ENCODE measurements at places on chromosomes 7 and 10.

- DNase-seq, result peak; percentile 88
Observed at GRCh38 chr10:79444199-79445119, 965 bp downstream of the ZCCHC24 start.

DNA sequence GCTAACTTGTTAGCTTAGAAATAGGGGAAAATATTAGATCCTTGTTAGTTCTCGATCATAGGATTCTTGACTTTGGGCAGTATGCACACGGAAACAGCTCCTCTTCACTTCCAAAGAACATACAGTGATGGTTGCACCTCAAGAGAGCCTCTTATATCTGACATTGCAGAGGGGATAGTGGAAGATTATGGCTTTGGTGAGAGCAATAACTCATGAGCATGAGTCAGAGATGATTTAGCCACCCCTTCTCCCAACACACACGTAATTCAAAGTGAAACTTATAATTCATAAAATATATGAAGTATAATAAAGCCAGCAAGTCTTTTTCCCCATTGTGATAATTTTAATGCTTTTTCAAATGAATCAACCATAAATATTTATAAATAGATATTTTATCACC lies 683.7 kb downstream of the POM121L12 start:
- no peak for DNase-seq

GRCh38 chr10:6211341-6211670 lies 8.6 kb downstream of the PFKFB3 start:
- no peak for DNase-seq

DNA sequence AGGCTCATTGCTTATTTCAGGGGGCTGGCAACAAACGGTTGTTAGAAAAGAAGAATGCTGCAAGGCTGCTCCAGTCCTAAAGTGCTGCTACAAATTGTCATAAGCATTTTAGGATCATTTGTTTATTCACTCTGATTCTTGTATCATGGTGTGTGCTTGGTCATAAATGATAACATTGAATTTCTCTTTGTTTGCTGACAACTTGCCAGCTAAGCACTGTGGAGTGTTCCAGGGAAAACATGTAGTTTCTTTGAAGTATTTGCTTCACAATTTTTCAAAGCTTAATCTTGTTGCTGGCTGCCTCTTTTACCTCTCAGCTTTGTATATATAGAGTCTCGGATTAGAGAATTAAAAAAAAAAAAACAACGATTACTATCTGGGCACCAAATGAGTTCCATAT lies 263.0 kb downstream of the PHF14 start:
- no peak for DNase-seq

DNA sequence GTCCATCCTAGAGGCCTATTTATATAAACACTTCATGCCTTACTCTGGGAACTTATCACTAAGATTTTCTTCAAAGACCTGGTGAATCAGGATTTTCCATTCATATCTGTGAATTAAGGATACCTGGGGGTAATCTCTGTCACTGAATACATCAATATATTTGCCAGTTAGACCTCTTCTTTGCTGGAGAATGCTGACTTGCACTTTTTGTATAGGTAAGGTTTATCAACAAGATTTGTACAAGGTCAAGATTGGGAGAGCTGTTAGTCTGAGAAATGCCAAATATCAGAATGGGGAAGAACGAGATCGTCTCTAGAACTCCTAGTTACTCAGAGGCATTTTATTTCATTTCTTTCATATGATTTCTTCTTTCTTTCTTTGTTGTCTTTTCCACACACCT lies 1060.0 kb downstream of the NRG3 start:
- no peak for DNase-seq

GRCh38 chr7:20346577-20346976 lies 15.9 kb downstream of the ITGB8 start:
- no peak for DNase-seq

GRCh38 chr7:15618275-15618674 lies 56.5 kb upstream of the AGMO start:
- DNase-seq, result no peak

GRCh38 chr10:77732213-77733003 lies 94.8 kb upstream of the KCNMA1 start:
- DNase-seq, result no peak

DNA sequence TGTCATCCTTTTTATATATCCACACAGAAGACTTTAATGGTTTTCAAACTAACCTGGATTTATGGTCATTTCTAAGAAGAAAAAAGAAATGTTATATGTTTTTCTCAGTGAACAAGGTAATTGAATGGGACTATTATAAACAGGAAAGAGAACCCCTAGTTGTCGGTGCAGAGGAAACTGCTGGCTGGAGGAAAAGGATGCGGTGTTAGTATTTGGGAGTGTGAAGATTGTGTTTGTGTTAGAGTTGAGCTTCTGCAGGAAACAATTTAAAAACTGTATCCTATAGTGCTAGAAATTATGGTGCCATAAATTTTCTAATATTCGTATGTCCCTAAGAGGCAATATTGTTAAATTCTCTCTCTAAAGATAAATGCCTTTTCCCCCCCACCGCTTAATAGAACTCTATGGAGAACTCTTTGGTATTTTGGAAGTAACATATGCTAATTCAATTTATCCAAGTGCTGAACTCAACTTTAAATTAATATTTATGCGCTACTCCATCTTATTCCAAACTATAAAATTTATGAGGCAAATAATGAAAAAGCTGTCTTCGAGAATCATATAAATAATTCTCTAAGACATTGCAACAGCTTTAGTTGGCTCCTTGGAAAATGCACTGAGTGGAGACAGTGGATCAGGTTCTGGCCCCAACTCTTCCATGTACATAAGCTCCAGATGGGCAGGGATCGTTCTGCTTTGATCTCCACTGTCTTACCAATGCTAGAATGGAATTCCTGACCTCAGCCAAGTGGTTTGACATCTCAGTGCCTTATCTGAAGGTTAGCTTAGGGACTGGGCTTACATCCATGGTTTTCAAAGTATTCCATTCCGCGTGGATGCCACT lies 5.6 kb downstream of the BZW2 start:
- no peak for DNase-seq

DNA sequence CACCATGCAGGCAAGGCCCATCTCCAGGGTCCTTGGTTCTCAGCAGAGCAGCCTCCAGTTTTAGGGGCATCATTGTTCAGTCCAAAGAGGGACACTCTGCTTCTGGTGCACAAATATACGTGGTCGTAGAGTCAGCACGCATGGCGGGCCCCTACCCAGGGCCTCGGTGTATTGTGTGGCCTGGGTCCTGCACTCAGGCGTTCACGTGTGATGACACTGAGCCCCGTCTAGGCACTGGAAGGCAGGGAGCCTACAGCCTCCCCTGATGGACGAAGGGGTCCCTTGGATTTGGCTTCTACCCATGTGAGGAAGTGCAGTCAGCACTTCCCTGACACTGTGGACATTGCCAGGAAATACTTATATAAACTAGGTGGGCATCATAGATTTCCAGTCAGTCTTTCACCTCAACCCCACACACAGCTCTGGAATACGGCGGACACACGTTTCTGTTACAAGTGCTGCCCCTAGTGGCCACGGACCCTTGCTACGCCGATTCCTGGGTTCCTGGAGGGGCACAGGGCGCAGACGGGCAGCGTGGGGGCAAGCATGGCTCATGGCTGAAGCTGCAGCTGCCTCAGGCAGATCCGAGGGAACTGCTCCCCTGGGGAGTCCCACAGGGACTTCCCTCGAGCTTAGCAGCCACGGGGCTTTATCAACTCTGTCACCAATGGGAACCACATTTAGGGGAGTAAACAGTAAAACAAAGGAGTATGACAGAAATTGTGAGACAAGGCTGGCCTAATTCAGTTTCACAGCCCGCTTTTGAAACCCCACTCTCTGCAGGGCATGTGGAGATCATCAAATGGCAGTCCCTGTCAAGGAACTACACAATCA lies 25.4 kb downstream of the AIFM2 start:
- DNase-seq, result no peak

DNA sequence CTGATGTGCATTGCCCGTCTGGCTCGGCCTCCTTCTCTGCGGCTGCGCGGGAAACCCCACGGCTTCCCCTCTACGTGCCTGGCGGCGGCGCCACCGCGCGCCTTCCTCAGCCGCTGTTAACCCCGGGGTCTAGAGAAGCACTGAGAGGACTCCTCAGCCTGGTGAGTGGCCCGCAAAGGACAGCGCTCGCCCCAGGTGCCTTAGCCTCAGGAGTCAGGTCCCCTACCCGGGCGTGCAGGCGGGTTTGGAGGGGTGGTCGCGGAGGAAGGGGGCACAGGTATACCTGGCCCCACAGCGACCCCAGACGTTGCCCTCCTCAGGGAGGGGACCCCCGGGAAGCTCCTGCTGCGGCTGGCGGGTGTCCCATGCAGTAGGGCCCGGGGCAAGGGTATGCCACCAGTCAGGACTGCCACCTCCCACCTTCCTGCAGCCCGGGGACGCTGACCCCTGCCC lies 51.0 kb downstream of the ARL5B start:
- no peak for DNase-seq

GRCh38 chr7:18874880-18875279 lies 242.6 kb downstream of the TWIST1 start:
- no peak for DNase-seq

GRCh38 chr7:154484406-154484805 lies 432.2 kb downstream of the DPP6 start:
- no peak for DNase-seq

- DNase-seq, result no peak
Observed at GRCh38 chr7:27220440-27220955, 20.6 kb upstream of the HOXA13 start.

DNA sequence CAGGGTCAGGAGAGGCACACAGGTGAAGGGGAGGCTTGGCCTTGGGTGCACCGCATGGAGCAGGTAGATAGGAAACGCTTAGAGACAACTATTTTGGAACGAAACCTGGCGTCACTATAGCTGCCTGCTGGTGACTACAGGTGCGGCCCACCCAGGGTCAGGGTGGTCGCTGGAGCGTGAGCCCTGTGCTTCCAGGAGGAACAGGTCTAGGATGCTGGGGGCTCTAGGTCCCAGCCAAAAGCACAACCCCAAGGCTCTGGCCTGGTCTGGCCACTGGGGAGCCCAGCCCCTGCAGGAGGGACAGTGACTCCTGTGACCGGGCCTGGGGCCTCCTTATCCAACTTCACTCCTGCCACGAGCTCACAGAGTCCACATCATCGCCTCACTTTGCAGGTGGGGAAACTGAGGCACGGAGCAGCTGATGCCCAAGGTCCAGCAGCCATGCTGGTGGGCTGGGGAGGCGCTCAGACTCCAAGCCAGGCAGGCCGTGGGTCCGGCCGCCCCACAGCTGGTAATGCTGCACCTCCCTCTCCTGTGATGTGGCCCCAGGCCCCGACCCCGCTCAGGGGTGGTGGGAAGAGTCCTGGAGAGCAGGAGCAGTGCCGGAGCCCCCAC lies 9.0 kb downstream of the LFNG start:
- no peak for DNase-seq

- DNase-seq, result peak; percentile 42
Observed at GRCh38 chr7:135169141-135169963, 1.2 kb downstream of the CYREN start.

DNA sequence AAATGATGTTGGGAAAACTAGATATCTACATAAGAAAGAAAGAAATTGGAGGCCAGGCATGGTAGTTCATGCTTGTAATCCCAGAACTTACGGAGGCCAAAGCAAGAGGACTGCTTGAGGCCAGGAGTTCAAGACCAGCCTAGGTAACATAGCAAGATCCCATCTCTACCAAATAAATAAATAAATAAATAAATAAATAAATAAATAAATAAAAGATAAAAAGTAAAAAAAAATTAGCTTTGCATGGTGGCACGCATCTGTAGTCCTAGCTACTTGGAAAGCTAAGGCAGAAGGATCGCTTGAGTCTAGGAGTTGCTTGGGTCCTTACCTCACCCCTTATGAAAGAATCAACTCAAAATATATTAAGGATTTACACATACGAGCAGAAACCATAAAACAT lies 193.5 kb upstream of the NOBOX start:
- no peak for DNase-seq

- no peak for DNase-seq
Observed at GRCh38 chr7:126818393-126819196, 434.1 kb downstream of the GRM8 start.

DNA sequence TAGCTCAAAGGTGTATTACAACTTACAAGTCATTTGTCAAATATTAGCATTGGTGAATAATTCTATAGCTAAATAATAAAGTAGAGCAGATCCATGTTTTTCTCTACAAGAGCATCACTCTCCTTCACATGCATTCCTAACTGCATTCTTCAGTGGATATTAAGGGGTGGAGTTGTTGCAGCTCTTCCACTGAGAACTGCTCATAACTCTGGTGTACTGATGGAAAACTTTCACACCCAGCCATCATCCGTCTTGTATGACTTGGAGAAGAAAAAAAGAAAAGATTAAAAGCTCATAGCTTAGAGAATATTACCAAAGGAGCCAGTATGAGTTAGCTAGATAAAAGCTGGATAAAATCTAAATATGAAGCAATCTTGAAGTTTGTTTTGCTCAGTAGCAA lies 10.2 kb upstream of the FAM13C start:
- peak; percentile 33 for DNase-seq

DNA sequence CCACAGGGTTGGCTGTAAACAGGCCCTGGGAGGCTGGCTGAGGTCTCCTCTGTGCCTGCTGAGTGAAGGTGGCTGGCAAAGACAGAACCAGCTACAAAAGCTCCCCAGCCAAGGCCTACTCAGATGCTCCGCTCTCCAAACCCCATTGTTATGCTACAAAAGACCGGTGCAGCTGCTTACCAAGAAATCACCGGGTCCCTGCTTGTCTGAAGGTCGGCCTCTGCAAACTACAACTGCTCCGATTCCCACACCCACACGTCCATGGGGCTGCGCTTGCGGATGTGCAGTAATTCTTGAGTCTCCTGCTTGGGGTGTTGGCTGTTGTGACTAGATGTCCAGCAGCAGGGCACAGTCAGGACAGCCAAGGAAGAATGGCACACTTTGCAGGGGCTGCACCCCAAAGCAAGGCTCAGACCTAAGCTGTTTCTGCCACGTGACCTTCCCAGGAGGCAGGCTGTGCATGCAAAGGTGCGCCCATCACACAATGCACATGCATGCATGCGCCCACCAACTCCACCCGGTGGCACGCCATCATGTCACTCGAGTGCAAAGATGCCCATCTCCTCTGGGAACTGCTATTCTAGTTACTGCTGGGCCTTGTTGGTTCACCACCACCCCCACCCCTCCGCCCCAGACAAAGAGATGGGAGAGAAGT lies 97.8 kb downstream of the OAT start:
- DNase-seq, result no peak

- peak; percentile 68 for DNase-seq
Observed at GRCh38 chr7:151051108-151051507, 2.8 kb downstream of the ASIC3 start.

- DNase-seq, result no peak
Observed at GRCh38 chr7:67478066-67478465, 481.4 kb downstream of the TYW1 start.

DNA sequence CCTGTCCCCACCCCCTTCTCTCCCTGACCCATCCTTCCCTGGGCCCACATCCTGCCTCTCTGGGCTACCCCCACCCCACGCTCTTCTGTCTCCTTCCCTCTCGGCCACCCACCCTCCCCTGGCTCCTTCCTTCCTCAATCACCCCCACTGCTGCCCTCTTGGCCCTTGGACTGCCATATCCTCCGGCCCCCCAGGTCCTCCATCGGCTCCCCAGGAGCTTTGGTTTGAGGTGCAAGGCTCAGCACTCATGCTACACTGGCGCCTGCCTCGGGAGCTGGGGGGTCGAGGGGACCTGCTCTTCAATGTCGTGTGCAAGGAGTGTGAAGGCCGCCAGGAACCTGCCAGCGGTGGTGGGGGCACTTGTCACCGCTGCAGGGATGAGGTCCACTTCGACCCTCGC lies 10.9 kb downstream of the EPHB6 start:
- no peak for DNase-seq

- no peak for DNase-seq
Observed at GRCh38 chr7:50305583-50306493, 1.3 kb downstream of the IKZF1 start.

Measured in hepatic stellate cell (primary cell).